Testis (tissue), 5 donors: ENCODE measurements at places on chromosomes 5 and 9. TPM values are rescaled to one million over a fixed set of nuclear protein-coding genes. Genes with fewer than 3 reads are reported as not detected.

GRCh38 chr5:54001976-54002775 lies 308.2 kb downstream of the ARL15 start:
- H3K4me3 ChIP-seq = no peak overlapping the region
- H3K27ac ChIP-seq = no peak overlapping the region
- H3K36me3 ChIP-seq = no peaks in the 10 kb centered on the region
- no peaks in the 10 kb centered on the region for H3K4me1 ChIP-seq

DNA sequence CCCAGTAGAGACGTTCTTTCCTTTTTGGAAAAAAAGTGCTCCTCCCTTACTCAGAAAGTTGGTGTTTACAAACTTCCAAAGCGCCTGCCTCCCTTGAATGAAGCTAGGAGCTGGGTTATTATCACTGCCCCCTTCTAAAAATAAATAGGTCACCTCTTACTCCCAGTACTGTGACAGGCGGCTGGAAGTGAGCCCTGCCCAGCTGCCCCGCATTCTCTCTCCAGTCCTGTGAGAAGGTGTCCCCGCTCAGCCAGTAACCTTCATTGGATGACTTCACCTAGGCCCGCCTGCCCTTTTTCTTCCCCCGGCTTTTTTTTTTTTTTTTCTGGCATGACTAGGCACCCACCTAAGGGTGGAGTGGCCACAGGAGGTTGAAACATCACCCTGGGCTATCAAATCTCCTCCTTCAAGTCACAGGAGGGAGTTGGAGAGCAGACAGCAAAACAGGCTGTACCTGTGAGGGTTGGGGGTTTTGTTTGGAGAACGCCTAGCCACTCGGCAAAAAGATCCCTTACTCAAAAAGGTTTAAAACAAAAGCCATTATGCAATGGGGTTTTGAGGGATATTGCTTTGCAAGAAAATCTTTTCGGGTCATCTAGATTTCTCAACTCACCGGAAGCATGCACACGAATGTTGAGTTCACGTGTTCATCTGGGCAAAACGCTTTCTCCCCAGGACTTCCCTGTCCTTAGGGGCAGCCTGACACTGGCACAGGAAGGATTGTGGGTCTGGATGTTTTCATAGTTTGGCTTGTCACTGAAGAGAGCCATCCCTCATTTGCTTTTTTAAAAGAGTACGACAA lies 43.3 kb upstream of the ZNF622 start:
- H3K27ac ChIP-seq = no peak overlapping the region
- H3K27me3 ChIP-seq = no peaks in the 10 kb centered on the region
- H3K4me1 ChIP-seq = peaks cover 13% of the 10 kb centered on the region
- no peak overlapping the region for H3K4me3 ChIP-seq

DNA sequence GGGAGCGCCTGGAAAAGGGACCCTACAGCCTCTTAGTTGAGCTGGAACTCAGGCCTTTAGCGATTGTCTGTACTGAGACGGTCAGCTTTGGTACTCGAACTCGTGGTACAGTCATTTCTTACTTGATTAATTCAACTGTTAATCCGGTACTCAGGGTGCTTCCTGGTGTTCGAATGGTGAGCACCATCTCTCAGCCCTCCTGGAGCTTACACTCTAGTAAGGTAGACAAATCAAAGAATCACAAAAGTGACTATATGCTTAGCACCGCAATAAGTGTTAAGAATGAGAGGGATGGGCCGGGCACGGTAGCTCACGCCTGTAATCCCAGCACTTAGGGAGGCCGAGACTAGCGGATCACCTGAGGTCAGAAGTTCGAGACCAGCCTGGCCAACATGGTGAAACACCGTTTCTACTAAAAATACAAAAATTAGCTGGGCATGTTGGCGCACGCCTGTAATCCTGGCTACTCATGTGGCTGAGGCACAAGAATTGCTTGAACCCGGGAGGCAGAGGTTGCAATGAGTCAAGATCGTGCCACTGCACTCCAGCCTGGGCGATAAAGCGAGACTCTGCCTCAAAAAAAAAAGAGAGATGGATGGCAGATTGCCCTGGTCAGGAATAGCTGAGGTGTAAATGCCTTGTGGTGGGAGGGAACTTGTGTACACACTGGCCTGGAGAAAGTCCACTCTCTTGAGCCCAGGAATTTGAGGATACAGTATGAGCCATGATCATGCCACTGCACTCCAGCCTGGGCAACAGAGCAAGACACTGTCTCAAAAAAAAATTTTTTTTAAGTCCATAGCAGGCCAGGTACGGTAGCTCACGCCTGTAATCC lies 981 bp downstream of the TCOF1 start:
- peak overlapping the region; percentile 41 for H3K27ac ChIP-seq
- peaks cover 3% of the 10 kb centered on the region for H3K4me1 ChIP-seq
- H3K4me3 ChIP-seq = peak overlapping the region; percentile 94
- H3K36me3 ChIP-seq = no peaks in the 10 kb centered on the region
- no peak for DNase-seq

UHRF2 gene
- 59.2 TPM for total RNA-seq

ROPN1L gene
- total RNA-seq = 333 TPM

SGCD gene
- 2.8 TPM for total RNA-seq

NANS gene
- 66.5 TPM for total RNA-seq

DMRTA1 gene
- 0.43 TPM for total RNA-seq

- DNase-seq = peak; percentile 55
- H3K4me1 ChIP-seq = peaks cover 6% of the 10 kb centered on the region
- no peaks in the 10 kb centered on the region for H3K36me3 ChIP-seq
- H3K4me3 ChIP-seq = no peak overlapping the region
These were observed 144.9 kb downstream of the MYO10 start for GRCh38 chr5:16791036-16791705.

DNA sequence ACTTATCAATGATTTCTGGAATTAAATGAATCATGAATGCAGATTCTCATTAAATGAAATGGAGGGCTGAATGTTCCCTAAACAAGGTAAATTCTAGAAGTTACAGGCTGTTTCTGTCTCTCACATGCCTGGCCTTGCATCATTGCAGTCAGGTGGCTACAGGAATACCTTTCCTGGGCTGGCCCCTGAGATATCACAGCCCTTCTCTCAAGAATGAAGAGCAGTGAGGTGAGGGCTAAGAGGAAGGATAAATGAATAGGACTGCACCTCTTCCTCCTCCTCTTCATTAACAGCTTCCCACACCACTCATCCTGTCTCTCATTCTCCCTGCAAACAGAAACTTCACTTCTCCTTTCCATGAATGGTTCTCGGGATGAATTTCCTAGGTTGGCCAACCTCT lies 22.5 kb downstream of the ARHGEF28 start:
- no peaks in the 10 kb centered on the region for H3K27me3 ChIP-seq
- no peak overlapping the region for H3K4me3 ChIP-seq
- no peak overlapping the region for H3K27ac ChIP-seq
- no peaks in the 10 kb centered on the region for H3K36me3 ChIP-seq
- no peak for DNase-seq
- H3K4me1 ChIP-seq = no peaks in the 10 kb centered on the region

DNA sequence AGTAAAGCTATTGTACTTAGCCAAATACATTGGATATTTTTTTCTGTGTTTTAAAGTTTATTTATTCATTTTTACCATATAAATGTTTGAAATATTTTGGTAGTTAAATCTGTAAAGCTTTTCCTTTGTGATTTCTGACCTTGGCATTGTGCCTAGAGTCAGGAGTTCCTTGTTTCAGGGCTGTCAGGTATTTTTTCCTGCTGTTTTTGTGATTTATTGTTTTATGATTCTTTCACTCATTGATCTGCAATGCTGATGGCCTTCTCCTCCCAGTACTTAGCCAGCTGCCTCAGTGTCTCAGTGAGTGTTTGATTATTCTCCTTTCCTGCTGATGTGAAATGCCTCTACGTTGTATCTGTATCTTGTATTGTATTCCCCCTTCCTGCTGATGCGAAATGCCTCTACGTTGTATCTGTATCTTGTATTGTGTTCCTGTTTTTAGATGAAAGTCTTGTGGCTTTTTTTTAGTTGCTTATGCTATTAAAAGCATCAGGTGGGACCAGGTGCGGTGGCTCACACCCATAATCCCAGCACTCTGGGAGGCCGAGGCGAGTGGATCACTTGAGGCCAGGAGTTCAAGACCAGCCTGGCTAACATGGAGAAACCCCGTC lies 61.0 kb downstream of the EHMT1 start:
- no peaks in the 10 kb centered on the region for H3K27me3 ChIP-seq
- no peak overlapping the region for H3K4me3 ChIP-seq
- peaks cover 36% of the 10 kb centered on the region for H3K4me1 ChIP-seq
- no peak for DNase-seq
- H3K27ac ChIP-seq = peak overlapping the region; percentile 29

DNA sequence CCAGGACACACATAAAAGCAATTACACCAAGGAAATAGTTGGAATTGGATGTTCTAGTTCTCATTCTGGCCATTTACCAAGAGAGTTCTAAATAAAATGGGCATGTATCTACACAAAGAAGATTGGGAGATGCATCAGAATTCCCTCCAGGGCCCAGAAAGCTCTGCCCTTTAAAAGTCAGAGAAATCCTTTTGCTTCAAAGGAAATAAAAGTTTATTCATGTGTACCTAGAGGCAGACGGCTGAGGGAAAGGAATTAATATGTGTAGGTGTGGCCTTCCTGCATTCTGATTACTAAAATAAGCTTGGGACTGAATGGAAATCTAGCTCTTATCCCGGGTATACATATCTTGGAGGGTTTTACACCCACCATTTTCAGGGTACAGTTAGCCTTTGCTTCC lies 719.4 kb downstream of the SEMA5A start:
- no peaks in the 10 kb centered on the region for H3K4me1 ChIP-seq
- H3K27ac ChIP-seq = no peak overlapping the region
- H3K4me3 ChIP-seq = no peak overlapping the region
- DNase-seq = no peak
- no peaks in the 10 kb centered on the region for H3K27me3 ChIP-seq

DNA sequence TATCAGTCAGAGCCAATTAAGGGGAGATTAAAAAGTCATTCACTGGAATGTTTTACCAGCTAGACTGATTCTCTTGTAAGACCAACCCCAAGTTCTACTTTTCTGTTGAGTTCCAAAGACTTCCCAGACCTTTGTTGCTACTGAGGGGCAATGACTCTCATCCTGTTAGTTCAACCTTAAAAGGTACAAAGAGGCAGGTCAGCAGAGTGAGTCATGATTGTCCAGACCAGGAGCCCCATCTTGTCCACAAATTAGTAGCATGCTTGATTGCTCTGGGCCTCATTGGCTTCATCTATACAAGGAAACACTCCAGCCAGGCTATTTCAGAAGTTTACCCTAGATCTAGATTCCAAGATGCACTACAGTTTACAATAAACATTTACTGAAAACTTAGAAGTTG lies 79.9 kb upstream of the IL7R start:
- H3K36me3 ChIP-seq = no peaks in the 10 kb centered on the region
- DNase-seq = no peak
- no peaks in the 10 kb centered on the region for H3K4me1 ChIP-seq
- no peaks in the 10 kb centered on the region for H3K27me3 ChIP-seq

DNA sequence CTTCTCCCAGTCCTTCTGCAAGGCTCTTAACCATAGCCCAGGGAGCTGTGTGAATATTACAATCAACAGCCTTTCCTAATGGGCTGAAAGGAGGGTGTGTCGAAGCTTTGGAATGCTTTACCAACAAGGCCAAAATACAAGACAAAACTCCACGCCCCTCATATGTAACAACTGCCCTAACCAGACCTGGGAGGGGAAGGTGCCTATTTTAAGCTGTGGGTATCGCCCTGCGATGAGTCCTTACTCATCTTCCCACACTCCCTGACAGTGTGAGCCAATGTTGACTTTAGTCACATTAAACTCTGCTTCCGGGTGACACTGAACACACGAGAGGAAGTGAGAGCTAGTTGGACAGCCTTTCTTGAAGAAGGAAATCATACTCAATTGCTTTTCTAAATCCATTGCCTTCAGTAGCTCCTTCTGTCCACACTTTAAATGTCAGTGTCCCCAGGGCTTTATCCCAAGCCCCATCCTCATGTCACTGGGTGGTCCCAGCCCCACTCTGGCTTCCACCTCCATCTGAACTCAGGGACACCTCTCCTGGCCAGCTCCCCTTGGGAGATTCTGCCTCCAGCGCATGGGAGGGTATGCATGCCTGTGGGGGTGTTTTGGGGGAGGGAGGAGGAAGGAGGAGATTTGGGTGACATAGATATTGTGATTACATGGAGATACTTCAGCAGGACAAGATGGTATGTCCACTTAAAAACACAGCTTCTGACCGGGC lies 6.5 kb upstream of the TBC1D9B start:
- no peak for DNase-seq
- no peaks in the 10 kb centered on the region for H3K4me1 ChIP-seq
- no peaks in the 10 kb centered on the region for H3K27me3 ChIP-seq
- H3K27ac ChIP-seq = no peak overlapping the region
- no peak overlapping the region for H3K4me3 ChIP-seq

- no peaks in the 10 kb centered on the region for H3K36me3 ChIP-seq
- DNase-seq = no peak
- H3K27ac ChIP-seq = no peak overlapping the region
These were observed 99.9 kb upstream of the BNC2 start for GRCh38 chr9:16970321-16970720.

DNA sequence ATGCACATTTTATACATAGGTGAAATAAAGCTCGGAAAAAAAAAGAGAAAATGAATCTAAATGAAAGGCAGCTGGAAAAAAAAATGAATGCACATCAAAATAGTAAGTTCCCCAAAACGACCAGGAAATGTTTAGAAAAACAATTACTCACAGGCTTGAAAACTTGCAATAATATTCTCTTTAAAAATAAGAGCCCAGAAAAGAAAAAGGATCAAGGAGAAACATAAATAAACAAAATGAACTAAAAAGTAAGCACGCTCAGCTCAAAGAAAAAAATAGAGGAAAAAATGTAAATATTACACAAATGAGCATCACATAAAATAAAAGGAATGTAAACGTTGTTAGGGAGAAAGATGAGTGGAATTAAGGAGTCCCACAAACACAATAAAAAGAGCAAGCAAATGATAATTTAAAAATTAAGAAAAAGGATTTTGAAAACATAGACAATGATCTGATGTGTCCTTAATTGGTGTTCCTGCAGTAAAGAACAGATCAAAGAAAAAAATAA lies 54.2 kb downstream of the SLC27A6 start:
- no peaks in the 10 kb centered on the region for H3K27me3 ChIP-seq
- peaks cover 4% of the 10 kb centered on the region for H3K4me1 ChIP-seq
- no peak for DNase-seq
- no peak overlapping the region for H3K27ac ChIP-seq

SLC9A3 gene
- total RNA-seq = 2.3 TPM

GRCh38 chr5:145943674-145944121 lies 7.3 kb downstream of the SH3RF2 start:
- no peak overlapping the region for H3K4me3 ChIP-seq
- peak; percentile 33 for DNase-seq
- H3K27ac ChIP-seq = no peak overlapping the region
- H3K36me3 ChIP-seq = no peaks in the 10 kb centered on the region
- H3K4me1 ChIP-seq = peaks cover 3% of the 10 kb centered on the region
- H3K27me3 ChIP-seq = no peaks in the 10 kb centered on the region

NUTM2F gene
- total RNA-seq = 1.1 TPM

- no peak overlapping the region for H3K4me3 ChIP-seq
- no peaks in the 10 kb centered on the region for H3K36me3 ChIP-seq
- DNase-seq = no peak
These were observed 29.4 kb upstream of the POMT1 start for GRCh38 chr9:131473198-131473885.
